ENCODE measurements at places on chromosomes 11 and 22.

DNA sequence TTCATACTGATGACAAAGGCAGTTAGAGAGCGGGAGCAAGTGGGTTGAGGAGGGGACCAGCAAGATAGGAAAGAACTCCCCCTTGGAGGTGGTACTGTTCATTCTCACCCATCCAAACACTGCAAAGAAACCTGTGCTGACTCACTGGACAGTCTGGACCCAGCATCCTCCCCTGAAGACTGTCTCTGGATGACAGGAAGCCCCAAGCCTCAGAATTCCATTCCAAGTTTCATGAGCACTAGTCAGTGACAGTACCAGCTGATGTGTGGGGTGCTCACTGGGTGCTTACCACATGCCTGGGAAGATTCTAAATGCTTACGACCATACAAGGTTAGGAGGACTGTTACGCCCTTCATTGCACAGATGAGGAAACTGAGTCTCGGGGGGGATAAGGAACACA lies 160.9 kb downstream of the IGLL1 start:
- no peak for DNase-seq

DNA sequence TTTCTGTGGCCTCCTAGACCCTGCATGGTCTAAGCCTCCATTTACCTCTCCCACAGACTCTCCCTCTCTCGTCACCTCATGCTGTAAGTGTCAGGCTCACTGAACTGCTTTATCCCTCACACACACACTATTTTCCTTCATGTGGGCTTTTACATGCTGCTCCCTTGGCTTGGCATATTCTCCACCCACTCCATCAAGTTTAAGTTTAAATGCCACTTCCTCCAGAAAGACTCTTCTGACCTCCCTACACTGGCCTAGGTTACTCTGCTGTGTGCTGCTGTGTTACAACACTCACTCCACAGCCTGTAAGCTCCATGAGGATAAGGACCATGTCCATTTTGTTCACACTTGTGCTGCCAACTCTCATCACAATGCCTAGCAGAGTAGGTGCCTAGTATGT lies 2.5 kb downstream of the DCHS1 start:
- no peak for DNase-seq

DNA sequence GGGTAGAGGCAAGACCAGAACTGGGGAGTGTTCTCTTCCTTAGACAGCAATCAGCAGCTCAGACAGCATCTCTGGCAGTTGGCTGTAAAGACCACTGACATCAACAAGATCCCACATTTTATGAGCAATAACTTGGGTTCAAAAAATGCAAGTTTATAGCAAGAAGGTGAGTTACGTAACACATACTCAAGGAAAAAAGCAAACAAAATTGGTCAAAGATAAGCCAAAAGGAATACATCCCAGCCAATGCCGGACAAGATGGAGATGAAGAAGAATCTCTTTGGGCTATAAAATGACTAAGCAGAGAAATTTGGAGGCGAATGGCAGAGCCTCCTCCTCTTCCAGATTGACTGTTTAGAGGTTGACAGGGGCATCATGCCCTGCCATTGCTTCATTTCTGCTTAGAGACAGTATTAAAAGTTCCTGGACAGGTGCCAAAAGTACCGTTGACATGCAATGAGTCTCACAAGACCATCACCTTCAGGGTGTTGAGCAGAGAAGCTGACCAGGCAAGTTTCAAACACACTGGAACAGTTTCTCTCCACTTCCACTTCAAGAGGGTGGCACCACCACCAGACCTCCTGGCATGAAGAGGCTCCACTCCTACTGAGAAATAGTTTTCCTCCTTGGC lies 55.9 kb downstream of the ENDOD1 start:
- no peak for DNase-seq

DNA sequence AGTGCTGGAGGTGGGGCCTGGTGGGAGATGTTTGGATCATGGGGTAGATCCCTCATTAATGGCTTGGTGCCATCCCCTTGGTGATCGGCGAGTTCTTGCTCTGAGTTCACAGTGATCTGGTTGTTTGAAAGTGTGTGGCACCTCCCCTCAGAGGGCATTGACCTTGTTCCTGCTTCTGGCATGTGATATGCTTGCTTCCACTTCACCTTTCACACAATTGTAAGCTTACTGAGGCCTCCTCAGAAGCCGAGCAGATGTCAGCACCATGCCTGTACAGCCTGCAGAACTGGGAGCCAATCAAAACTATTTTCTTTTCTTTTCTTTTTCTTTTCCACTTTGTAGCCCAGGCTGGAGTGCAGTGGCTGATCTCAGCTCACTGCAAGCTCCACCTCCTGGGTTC lies 11.0 kb upstream of the CATSPER1 start:
- no peak for DNase-seq

DNA sequence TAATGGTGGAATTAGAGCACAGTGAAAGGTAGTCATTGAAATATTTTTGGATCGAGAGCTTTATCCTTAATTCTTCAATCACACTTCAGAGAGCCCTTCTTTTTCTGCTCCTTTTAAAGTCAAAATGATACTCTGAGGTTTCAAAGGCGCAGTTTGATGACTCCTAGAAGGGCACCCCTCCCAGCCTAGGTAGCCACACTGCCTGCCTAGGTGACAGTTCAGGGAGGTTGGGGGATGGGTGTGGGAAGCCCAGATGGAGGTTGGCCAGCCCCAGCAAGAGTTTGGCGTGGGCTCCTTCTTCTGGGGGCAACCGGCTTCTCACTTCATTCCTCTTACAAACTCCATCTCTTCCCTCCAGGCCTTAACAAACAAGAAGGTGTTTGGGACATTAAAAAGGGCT lies 28.6 kb upstream of the PHF21A start:
- DNase-seq: no peak

GRCh38 chr11:2974272-2974671 lies 17.9 kb downstream of the NAP1L4 start:
- no peak for DNase-seq

- no peak for DNase-seq
Observed at GRCh38 chr22:32932176-32932575, 126.0 kb downstream of the SYN3 start.

DNA sequence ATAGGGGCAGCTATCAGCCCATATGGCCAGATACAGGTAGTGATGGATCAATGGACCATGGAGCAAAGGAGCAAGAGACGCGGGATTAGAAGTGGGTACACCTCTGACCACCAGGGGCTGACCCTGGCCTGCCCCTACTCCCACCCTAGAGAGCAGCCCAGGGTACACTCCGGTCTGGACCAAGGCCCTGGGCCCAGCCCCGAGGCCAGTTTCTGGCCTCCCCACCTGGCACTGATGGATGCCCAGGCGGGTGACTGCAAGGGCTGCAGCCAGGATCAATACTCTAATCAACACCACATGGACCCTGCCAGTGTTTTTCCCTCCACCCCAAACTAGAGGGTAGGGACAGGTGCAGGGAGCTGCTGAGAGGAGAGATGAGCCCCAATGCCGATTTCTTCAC lies 74.1 kb upstream of the NECTIN1 start:
- DNase-seq: no peak

DNA sequence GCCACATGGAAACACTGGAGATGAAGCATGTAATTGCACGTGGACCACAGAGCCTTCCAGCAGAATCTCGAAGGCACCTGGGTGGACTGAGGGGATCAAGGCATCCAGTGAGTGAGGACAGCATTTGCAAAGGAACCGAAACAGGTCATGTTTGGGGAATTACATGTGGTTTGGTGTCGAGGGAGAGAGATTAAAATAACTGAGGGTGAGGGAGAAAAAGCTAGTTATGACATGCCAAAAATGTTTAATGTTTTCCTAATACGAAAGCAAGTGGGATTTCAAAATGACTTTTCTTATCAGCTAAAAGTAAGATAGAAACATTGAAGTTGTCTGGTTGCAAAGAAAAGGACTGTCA lies 157.1 kb downstream of the BLID start:
- DNase-seq: no peak

DNA sequence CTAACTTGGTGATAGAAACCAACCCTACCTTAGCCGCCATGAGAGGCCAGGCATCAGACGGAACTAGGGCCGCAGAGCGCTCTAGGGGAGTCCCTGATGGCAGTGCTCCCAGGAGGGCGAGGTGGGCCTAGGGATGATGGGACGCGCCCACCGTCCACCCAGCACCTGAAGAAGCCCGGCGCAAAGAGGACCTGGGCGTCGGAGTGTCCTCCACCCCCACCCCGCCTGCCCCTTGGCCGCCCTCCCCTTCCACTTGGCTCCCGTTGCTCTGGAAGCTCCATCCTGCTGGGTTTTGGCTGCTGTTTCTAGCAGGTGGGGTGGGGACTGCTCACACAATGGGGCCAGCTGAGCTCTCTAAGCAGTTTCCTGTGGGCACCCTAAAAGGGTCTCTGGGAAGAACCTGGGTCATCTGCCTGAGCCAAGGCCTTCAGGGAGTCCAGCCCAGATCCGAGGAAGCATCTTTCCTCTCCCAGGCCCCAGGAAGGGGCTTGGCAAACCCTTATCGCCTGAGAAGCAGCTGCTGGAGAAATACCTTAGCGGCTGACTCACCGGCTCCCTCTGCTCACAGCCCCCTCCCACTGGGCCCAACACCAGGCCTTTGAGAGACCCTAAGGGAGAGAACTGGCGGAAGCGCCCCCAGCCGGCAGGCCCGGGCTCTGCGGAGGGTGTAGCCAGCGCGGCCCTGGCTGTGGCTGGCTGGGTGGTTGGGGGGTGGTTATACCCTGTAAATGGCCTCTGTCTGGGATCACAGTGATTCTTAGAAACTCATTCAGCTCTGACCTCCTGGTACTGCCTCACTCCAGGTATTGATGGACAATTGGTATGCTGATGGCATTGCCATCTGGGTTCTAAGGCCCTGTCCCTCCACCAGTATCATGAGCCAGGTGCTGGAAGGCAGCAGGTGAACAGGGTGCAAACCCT lies 19.3 kb downstream of the CREB3L1 start:
- DNase-seq: peak; percentile 58

DNA sequence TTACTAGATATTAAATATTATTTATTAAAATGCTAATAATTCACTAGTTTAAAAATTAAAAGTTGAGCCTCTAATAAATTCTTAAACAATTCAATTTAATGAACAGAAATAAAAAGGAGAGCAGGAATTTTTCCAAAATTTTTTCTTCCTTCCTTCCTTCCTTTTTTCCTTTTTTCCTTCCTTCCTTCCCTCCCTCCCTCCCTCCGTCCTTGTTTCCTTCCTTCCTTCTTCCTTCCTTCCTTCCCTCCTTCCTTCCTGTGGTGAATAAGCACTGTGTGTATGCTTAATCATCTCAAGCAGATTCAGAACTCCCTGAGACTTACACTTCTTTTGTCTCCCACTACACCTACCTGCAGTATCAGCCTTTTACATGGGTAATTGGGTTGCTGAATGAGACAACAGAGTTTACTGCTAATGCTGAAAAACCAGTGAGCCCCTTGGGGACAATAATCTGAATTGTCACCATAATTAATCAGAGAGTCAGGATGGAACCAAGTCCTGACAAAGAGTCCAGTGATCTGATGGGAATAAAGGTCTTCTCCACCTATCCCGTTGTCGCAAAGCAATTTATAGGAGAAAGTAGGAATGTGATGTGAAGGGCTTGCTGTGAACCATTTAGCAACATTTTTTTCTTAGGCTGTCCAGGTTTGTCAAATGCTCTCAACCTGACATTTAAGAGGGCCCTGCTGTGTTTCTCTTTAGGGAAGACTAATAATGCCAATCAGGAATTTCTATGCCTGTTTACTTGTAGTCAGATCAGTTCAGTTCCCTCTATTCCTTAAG lies 58.1 kb upstream of the CEP295 start:
- DNase-seq: no peak

DNA sequence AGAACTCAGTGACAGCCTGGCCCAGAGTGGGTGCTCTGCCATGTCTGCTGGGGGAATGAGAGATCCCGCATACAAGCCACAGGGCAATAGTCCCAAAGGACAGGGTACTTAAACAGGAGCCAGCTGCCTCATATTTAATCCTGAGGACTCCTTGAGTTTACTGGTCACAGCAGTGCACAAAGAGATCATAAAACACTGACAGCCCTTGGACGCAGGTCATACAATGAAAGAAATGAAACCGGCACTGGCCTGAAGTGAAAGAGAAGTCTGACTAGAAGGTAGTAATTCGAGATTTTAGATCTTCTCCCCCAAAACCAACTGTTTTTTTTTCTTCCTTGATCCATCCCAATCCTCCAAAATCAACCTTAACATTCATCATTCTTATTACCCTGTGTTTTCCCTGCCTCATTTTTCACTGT lies 299.8 kb upstream of the SYN3 start:
- no peak for DNase-seq

DNA sequence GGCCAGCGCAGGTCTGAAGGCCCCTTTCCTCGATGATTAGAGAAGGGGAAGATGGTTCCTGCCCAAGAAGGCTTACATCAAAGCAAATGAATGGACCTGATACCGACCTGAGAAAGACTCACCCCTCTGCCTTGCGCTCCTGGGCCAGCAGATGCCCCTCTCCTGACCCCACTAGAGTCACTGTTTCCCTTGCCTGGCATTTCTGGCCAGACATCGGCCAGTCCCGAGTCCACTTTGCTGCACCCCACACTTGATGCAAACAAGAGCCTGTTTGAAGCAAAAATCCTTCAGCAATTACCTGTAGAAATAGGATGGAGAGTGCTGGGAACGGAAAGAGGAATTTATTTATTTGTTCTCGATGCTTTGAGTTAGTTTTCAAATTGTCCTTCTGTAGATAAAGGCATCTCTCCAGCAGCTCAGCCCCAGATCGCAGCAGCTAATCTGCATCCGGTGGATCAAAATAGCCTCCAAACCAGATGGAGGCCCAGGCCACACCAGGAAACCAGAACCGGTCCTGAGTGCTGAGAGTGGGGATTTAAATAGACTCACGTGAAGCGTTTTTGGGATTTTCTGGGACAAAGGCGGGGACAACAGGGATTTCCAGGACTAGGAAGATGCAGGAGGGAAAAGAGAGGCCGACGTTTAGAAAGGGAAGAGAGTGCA lies 148.6 kb downstream of the TRIM29 start:
- DNase-seq: no peak

- no peak for DNase-seq
Observed at GRCh38 chr22:41560095-41560471, 727 bp upstream of the CSDC2 start.

DNA sequence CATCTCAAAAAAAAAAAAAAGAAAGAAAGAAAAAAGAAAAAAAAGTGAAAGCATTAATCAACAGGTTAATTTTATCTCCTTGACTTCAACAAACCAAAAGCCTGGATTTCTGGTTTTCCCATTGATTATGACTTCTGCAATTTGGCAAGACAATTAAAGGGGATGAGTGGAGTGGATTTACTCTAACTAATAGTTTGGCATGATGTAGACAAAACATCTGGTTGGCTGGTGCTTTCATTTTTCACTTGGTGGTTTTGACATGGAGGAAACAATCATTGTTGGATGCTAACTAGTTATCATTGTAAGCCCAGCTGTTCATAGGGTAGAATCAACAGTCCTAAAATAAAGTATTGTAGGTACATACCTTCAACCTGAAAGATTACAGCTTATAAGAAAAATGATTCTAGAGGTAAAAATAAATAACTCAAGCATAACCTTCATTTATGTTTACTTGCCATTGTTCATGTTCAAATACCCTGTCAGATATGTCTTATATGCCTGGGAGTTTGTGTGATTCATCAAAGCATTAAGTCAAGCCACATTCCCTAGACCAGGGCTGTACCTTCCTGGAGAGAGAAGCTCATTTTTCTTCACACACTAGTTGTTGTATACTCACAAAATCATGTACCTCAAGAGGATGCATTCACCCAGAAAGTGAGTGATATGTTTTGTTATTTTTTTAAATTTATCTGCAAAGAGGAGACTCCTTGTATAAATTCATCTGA lies 15.1 kb downstream of the FIBIN start:
- no peak for DNase-seq

GRCh38 chr11:116330439-116331185 lies 442.2 kb downstream of the BUD13 start:
- no peak for DNase-seq

All from psoas muscle (tissue), 8 donors.